ENCODE measurements at places on chromosomes 12 and 14.
A peak's percentile ranks its signal among the peaks of the same experiment; 100 is the strongest.

GRCh38 chr14:104559804-104560585, 19.6 kb upstream of the C14orf180 start:
- no peak for DNase-seq

DNA sequence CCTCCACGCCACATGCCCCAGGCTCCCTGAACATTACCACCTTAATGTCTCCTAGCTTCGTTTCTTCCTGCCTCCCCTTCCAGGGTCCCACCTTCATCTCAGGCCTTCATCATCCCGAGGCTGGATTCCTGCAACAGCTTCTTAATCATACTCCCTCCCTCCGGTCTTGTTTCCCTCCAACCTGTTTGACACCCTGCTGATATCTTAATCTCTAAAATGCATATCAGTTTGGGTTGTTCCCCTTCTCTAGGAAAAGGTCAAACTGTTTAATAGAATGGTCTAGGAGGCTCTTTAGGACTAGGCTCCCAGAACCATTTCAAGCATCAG, 125.5 kb upstream of the ARHGAP5 start:
- DNase-seq: no peak

GRCh38 chr12:115750340-115750739, 527.2 kb downstream of the MED13L start:
- DNase-seq: no peak

DNA sequence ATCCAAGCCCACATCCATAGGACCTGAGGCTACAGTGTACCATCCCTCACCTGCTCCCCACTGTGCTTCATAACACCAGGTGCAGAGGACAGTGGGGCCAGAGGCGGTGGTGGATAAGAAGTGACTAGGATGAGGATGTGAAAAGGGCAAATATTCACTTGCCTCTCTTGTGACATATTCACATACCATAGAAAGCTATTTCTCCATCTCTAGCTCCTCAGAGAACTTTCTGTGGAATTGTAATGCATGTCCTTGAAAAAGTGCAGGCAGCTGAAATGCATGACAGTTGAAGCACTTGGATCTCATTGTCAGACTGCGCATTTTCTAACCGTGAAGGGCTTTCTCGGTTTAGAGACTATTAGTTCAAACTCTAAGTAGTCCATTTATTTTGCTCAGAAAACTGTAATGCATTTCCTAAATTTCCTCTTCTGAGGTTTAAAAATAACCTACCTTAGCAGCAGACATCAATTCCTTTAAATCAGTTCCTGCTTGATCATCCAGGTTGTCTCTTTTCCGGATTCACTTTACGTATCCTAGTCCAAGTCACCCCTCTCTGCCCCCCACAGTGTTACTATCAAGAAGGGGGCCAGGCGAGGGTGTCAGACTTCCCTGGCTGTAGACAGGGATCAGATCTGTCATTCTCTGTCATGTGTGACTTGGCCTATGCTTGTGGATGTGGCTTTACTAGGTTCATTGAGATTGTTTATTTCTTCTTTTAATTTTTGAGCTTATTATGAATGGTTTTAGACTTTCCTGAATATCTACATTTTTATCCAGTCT, 984.0 kb upstream of the TMEM132C start:
- no peak for DNase-seq

GRCh38 chr12:82872088-82872487, 185.4 kb downstream of the TMTC2 start:
- DNase-seq: no peak

DNA sequence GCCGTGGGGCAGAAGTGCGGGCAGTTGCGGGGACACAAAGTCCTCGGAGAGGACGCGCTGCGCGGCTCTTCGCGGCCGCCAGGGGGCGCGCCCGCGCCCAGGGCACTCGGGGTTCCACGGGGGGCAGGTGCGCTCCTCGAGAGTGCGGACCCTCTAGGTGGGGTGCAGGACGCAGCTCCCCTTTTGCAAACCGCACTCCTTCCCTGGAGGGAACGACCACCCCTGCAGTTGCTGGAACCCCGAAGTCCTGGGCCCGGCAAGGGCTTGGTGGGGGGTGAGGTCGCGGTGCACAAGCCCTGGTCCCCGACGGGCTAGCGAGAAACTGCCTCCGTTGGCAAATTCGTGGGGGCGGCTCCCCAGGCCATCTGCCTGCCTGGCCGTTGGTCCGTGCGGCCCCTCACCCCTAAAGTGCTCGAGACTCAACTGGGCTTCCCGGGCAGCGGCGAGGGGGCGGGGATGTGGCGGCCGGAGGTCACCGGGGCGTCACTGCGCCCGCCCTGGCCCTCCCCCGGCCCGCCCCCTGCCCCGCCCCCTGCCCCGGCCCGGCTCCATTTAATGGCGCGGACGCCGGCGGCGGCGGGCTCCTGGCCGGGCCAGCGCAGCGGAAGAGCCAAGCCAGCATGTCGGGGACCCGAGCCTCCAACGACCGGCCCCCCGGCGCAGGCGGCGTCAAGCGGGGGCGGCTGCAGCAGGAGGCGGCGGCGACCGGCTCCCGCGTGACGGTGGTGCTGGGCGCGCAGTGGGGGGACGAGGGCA, at the start of gene ADSS1:
ADSS1 (plus strand) TSS at position 579 of the 756 bp plus-strand sequence; CDS start at position 621, 42 bp downstream.
- peak; percentile 43 for DNase-seq

DNA sequence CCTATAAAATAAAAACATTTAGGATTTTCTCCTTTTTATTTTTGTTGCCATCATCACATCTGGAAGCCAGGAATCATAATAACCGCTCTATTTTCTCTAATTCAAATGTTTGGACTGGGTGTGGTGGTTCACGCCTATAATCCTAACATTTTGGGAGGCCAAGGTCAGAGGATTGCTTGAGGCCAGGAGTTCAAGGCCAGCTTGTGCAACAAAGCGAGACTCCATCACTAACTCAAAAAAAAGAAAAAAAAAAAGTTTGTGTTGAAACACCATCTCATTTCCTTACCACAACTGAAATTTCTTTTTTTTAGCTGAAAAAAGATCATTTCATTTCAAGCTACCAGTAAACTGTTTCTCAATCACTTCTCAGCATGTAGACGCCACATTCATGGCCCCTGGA, 8.8 kb upstream of the BAZ1A start:
- DNase-seq: no peak

DNA sequence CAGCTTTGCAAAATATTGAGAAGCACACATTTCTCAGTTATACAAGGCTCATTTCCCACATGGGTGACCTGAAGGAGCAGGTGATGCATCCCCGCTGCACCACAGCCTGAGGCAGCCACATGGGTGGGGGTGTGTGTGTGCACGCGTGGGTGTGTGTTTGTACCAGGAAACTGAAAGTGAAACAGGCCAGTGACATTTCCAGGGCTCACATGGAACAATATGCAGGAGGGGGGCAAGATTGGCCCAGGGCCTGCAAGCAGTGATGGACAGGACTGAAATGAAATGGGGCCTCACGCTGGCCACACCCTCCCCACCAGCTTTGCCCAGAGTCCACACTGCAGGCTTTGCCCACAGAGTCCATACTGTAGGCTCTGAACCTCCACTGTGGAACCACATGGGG, 154.2 kb upstream of the PARP11 start:
- peak; percentile 84 for DNase-seq

DNA sequence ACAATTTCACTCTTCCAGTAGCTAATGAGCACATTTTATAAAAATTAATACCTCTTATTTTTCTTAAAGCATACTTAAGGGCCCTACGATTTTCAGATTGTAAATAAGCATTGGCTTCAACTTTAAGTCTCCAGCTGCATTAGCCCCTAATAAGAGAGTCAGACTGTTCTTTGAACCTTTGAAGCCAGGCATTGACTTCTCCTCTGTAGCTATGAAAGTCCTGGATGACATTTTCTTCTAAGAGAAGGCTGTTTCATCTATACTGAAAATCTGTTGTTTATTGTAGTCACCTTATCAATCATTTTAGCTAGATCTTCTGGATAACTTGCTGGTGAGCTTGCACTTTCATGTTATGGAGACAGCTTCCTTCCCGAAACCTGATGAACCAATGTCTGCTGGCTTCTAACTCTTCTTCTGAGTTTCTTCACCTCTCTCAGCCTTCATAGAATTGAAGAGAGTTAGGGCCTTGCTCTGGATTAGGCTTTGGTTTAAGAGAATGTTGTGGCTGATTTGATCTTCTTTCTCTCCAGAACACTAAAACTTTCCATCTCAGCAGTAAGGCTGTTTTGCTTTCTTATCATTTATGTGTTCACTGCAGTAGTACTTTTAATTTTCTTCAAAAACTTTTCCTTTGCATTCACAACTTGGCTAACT, 377.1 kb upstream of the RGS6 start:
- DNase-seq: no peak

DNA sequence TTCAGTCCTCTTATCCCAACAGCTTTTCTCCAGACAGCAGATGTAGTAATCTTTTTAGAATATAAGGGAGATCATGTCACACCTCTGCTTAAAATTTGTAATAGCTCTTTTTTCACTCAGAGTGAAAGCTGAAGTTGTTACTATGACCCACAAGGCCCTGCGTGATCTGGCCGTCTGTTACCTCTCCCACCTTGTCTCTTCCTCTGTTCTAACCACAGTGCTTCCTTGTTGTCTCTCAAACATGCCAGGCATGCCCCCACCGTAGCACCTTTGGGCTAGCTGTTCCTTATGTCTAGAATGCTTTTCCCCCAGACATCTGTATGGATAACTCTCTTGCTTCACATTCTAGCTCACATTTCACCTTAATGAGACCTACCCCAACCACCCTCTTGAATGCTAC, 6.5 kb downstream of the NECAP1 start:
- DNase-seq: peak; percentile 10

- DNase-seq: no peak
Observed at GRCh38 chr12:21697904-21698630, 40.4 kb upstream of the LDHB start.

DNA sequence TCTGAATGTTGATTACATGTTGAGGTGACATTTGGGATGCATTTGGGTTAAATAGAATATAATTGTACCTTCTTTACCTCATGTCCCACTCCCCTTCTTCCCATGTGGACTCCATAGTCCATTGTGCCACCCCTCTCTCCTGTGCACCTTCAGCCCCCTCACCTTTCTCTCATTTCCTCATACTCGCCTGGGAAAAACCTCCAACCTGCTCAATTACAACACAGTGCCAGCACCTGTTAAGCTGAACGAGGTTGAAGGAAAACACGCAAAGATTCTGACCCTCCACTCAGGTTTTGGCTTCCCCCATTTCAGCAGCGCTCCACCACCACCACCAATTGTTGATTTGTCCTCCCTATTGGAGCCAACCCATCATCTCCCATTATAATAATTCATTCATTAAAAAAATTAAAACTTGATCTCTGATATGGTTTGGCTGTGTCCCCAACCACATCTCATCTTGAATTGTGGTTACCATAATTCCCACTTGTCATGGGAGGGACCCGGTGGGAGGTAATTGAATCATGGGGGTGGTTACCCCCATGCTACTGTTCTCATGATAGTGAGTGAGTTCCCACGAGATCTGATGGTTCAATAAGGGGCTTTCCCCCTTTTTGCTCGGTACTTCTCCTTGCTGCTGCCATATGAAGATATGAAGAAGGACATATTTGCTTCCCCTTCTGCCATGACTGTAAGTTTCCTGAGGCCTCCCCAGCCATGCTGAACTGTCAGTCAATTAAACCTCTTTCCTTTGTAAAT, 33.7 kb upstream of the PPP2R5C start:
- no peak for DNase-seq

DNA sequence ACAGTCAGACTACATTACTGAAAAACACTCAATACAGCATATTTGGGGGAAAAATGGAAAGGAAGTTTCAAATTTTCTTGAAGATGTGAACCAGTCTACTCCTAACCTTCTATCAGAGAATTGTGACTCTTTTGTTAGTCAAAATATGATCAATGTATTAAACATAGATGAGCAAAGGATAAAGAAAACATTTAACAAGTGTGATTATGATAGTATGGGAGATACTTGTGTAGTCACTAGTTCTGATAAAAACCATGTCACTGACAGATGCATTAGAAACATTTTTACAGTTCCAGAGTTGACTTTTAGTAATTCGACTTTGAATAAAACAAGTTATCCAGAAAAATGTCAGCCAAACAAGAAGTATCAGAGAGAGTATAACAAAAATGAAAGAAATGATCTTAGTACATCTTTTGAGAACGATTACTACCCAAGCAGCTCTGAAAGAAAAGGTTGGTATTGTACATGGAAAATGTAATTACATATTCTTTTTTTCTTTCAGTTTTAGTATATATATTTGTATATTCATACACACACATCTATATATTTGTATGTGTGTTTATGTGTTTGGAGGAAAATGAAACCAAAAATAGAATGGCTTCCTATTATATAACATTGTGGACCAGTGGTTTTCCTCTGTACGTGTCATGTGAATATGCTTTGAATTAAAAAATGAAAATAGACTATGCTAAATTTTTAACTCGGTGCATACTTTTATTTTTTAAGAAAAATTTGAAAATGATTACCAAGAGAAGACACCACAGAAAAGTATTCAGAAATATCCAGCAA, 63.3 kb upstream of the ABCD2 start:
- no peak for DNase-seq

DNA sequence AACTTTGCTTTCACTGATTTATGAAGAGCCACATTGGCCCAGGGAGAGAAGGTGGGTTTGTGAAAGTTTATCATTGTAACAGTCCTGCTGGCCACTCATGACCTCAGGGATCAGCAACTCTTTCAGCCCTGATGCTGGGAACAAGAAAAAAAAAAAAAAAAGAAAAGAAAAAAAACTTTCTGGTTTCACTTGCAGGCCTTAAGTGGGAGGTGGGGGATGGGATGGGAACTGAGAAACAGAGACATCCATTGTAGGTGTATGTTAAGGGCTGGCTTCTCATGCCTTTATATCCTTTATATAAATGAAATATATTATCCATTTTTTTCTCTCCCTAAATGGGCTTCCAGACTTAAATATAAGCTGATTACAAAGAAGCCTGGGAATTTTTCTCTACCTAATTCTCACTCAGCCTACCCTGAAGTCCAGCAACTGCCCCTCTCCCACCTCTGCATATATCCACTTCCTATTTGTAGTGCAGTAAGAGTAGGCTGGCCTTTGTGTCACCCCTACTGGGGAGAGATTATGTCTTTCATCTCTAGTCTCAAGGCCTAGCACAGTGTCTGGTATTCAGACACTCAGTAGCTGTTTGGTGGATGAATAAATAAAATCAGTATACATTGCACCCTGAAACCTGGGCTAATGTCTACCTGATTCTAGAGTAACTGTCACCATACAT, 187.1 kb downstream of the KICS2 start:
- DNase-seq: no peak

GRCh38 chr12:76003355-76003638, 28.3 kb downstream of the PHLDA1 start:
- DNase-seq: no peak

GRCh38 chr12:104499668-104500332, 43.1 kb downstream of the CHST11 start:
- DNase-seq: no peak

GRCh38 chr14:90760591-90761316, 55.5 kb downstream of the TTC7B start:
- DNase-seq: no peak

GRCh38 chr14:23351681-23352505, 794 bp downstream of the SLC22A17 start:
- DNase-seq: no peak

GRCh38 chr14:104232070-104232484, 93.7 kb downstream of the KIF26A start:
- DNase-seq: no peak

DNA sequence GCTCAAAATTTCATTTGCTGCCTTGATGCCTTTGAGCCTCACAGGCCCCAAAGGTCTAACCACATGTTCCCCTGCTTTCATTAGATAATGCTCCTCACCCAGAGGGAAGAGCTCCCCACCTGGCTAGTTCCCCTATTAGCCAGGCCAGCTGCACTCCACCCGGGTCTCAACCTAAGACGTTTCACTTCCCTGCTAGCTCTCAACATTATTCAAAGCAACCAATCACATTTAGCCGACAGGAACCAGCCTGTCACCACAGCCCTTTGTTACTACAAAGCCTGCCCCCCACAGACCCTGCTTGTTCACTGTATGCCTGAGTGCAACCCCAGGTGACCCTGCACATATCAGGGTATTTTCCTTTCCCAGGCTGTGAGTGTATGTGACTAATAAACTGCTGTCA, 78.6 kb downstream of the SLC15A5 start:
- DNase-seq: no peak
